ENCODE measurements at places on chromosomes 6 and 20.

DNA sequence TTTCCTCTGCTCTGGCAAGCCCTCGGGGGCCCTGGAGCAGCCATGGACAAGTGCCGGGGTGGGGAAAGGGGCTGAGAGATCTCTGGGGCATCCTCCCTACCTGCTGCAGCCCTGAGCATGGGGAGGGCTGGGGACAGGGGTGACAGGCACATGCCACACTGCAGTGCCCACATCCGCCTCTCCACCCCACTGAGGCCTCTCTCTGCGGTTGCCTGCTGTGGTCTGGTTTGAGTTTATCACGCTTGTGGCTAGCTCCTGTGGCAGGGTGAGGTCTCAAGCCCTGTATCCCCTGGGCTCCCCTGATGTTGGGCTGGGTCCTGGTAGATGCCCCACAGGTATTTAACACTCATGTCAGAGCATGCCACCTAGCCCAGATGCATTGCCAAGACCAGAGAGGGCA is 52.9 kb upstream of the MLN start:
- DNase-seq = peak; percentile 24

GRCh38 chr6:161667957-161668356 is 394.1 kb upstream of the AGPAT4 start:
- DNase-seq = no peak

DNA sequence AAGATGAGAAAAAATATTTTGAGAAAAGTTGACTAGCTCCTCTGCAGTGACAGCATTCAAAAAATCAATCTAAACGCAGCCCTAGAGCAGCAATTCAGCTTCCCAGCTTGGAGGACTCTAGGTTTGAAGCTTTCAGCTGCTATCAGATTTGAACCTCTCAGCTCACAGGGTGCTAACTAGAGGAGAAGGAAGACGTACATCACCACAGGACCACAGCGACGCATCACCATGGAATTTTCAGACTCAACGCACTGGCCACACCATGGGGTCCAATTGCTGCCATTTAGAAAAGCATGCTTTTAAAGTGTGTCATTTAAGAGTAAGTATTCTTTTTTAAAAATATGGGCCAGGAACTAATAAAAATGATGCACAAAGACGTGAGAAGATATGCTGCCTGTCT is 45.0 kb upstream of the FUCA2 start:
- DNase-seq = no peak

DNA sequence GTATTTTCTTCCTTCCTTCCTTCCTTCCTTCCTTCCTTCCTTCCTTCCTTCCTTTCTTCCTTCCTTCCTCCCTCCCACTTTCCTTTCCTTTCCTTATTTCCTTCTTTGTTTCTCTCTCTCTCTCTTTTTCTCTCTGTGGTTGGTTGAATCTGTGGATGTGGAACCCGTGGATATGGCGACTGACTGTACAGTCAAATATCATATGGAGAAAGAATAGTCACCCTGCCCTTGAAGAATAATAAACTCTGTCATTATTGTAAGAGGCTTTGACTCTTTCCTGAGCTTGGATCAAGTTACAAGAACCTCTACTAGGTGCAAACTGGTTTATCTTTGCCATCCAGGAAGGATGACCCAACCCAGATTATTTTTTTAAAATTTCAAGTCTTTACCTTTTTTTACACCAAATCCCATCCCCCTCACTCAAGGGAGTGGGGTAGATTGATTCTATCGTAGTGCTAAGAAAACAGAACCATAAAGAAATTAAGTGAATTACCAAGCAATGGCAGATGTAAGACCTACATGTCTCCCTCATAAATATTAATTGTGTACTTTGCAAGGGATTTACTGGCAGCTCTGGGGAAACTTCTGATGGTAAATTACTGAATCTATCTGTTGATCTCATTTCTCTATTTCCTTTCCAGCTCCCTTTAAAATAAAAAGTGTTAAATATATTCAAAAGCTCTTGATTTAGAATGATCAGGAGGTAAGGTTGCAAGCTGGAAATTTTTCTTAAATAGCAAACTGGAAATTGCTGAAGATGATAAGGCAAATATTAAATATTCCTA is 667.5 kb downstream of the UTRN start:
- no peak for DNase-seq

- no peak for DNase-seq
These were observed 51.5 kb upstream of the KIF25 start for GRCh38 chr6:167946007-167946406.

GRCh38 chr20:49398401-49399144 is 83.9 kb downstream of the KCNB1 start:
- DNase-seq = no peak

- no peak for DNase-seq
These were observed 72.5 kb downstream of the FLRT3 start for GRCh38 chr20:14264869-14265268.

GRCh38 chr20:48962976-48963771 is 41.7 kb downstream of the ARFGEF2 start:
- DNase-seq = no peak

- DNase-seq = no peak
These were observed 9.1 kb upstream of the REPS1 start for GRCh38 chr6:138997136-138997535.

- DNase-seq = no peak
These were observed 113.9 kb upstream of the CST7 start for GRCh38 chr20:24835195-24835594.

DNA sequence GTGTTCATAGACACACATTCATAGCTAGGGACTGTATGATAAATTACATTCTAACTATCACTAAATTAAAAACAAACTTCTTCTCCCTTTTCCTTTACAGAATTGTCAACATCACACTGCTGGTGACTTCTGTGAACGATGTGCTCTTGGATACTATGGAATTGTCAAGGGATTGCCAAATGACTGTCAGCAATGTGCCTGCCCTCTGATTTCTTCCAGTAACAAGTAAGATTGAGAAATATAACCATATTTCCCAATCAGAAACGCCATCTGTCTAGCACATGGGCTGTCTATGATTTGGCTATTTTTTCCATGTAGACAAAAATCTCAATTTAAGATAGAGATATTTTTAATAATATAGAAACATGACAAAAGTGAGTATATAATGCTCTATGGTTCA is 367.7 kb downstream of the ARHGAP18 start:
- DNase-seq = no peak

GRCh38 chr20:653110-653589 is at the start of gene SRXN1:
SRXN1 (minus strand) TSS chr20:653200; CDS start chr20:653185, 15 bp downstream.
- DNase-seq = peak; percentile 62

- DNase-seq = no peak
These were observed 12.9 kb downstream of the TGM2 start for GRCh38 chr20:38152175-38152620.

DNA sequence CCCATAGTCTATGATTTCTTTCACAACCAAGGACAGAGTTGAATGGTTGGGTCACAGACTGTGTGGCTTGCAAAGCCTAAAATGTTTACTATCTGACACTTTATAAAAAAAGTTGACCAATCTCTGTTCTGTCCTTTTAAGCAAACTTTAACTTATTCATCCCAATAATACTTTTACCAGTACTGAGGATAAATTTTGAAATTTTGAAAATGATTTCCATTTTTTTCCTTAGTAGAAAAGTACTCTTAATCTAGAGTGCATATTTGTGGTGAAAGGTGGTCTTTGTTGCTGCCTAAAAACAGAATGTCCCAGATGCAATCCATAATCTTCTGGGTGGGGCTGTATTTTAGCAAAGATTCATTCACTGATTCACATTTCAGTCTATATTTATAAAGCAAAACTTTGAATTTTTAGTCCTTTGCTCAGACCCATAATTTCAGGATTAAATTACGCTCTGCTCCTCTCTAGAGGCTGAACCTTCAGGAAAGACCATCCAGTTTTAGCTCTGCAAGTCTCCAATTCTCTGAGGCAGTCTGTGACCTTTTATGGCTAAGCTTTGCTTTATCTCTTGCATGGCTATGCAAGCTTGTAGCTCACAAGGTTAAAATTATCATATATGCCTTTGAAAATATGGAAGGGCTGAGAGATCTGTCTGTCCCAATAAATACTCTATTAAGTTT is 573.5 kb downstream of the COL12A1 start:
- no peak for DNase-seq

GRCh38 chr6:139443231-139444112 is 69.0 kb upstream of the CITED2 start:
- no peak for DNase-seq

GRCh38 chr20:59324521-59325141 is 24.2 kb downstream of the EDN3 start:
- no peak for DNase-seq

GRCh38 chr6:87308970-87309369 is 13.4 kb upstream of the SMIM8 start:
- no peak for DNase-seq

GRCh38 chr20:45592574-45593189 is 13.6 kb upstream of the WFDC8 start:
- DNase-seq = no peak

DNA sequence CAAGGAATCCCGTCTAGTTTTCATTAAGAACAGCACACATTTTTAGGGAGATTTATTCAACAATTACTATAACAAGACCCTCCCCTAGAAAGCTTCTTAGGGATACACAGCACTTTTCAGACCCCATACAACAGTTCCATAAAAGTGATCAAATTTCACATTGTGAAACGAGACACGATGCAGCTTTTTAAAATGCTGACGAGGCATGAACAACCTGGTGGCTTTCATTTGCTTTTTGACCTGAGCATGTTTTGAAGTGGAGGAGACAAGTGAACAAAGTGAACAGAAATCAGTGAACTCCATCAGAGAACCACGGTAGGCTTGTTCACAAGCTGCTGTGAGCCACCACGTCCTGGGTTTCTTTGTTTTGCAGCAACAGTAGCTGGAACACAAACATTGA is 112.2 kb downstream of the PCSK2 start:
- DNase-seq = no peak

DNA sequence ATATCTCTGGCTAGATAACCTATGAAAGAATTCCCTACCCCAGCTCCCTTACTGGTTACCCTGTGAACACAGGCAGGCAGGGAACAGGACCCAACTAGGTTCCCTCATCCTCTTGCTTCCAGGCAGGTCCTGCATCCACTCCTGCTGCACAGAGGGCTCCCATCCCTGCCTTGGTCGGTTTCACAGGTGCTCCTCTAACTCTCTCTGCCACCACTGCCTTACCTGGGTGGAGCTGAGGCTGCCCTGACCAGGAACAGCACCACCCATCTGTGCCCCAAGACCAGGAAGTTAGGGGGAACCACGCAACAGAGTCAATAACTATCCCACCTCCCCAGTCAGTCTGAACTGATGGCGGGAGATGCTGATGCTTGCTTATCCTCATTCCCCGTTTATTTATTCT is 37.0 kb upstream of the HLA-A start:
- no peak for DNase-seq

DNA sequence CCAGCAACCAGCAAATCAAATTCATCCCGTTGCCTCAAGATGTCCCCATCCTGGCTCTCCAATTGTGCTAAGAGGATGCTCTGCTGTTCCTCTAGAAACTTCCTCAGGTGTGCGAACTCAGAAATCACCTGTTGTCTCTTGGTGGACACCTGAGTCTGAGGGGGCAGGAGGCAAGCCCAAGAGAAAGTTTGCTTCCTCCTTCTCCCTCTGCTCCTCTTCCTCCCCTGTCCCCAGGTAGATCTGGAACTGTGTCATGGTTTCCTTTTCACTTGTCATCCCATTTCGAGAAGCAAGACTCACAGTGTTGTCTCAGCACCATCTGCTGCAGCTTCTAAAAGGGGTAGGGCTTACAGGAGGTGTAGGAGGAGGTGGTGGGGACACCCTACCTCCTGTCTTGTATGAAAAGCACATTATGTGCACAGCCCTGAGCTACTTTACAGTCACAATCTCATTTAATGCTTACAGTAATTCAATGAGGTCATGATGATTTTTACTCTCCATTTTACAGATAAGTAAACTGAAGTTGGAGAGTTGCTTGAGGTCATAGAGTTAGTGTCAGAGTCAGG is 2.5 kb downstream of the TRIM10 start:
- no peak for DNase-seq

- no peak for DNase-seq
These were observed 465.8 kb downstream of the FRK start for GRCh38 chr6:115594891-115595290.

DNA sequence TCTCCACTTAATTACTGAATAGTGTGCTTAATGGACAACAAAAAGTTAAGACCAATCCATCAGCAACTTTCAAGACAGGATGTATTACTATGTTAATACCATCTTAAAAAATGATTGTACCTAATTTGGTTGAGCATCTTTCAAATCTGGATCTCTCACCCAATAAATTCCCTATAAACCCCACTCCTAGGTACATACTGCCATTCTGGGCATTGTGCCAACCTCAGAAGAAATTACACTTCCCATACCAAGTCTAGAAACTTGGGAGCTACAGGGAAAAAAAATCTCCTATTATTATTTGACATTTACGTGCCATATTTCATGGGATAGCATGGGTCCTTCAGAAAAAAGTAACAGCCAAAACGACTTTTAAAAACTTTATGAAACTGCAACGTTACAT is 5.1 kb downstream of the SYNCRIP start:
- no peak for DNase-seq

DNA sequence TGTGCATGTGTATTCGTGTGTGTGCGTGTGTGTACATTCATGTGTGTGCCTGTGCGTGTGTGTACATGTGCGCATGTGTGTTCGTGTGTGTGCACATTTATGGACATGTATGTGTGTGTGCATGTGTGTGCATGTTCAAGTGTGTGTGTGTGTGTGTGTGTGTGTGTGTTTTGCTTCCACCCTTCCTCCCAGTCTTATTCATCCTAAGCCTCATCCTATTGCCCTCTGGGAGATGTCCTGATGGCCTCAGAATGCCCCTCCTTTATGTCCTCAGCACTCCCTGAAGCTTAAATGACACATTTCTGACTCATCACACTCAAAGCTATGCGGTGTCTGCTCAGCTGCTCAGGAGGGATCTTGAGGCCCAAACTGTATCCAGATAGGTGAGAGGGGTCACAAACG is 76.6 kb upstream of the CCDC167 start:
- no peak for DNase-seq

DNA sequence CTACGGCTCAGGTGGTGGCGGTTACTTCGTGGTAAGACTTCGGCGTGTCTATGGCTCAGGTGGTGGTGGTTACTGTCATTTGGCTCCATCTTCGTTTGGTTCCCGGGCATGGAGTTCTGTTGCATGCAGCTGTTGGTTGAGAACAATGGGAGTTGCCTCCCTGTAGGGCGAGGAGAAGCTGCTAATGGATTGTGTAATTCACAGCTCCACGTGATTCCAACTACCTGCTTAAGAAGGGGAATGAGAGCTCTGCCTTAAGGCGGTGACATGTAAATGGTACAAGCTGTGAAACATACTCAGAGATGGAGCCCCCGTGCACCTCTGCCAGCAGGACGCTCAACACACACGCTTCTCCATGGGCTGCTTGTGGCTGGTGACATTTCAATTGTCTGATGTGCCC is 12.4 kb upstream of the DACT2 start:
- no peak for DNase-seq
